Keratinocyte (primary cell): ENCODE measurements at places on chromosomes 5 and 9. TPM values are rescaled to one million over a fixed set of nuclear protein-coding genes. Genes with fewer than 3 reads are reported as not detected.
A peak's percentile ranks its signal among the peaks of the same experiment; 100 is the strongest.

- H3K27ac ChIP-seq: no peak overlapping the region
- H3K4me3 ChIP-seq: no peak overlapping the region
- DNase-seq: no peak
- H3K4me1 ChIP-seq: no peaks in the 10 kb centered on the region
- no peaks in the 10 kb centered on the region for H3K27me3 ChIP-seq
These were observed 6.1 kb downstream of the GARIN3 start for GRCh38 chr5:157160001-157160400.

- H3K27me3 ChIP-seq: no peaks in the 10 kb centered on the region
- H3K36me3 ChIP-seq: peaks cover 16% of the 10 kb centered on the region
- H3K27ac ChIP-seq: no peak overlapping the region
- DNase-seq: no peak
These were observed 21.6 kb downstream of the ANKS6 start for GRCh38 chr9:98774746-98775145.

DNA sequence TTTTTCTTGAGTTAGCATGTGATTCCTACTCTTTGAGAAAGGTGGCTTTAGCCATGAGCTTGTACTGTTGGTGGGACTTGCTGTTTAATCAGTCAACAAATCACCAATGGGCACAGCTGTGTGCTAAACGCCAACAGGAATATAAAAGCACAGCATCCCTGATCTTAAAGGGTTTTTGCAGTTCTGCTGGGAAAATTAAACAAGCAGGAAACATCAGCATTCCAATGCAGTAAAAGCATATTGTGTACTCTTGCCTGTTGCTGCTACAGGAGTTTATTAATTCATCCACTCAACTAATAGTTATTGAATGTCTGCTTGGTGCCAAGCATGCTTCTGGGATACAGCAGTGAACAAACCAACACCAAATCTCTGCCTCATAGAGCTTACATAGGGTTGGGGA is 27.4 kb upstream of the F2RL1 start:
- peak overlapping the region; percentile 96 for H3K27ac ChIP-seq
- H3K27me3 ChIP-seq: no peaks in the 10 kb centered on the region
- no peaks in the 10 kb centered on the region for H3K36me3 ChIP-seq
- H3K4me1 ChIP-seq: peaks cover 33% of the 10 kb centered on the region
- H3K4me3 ChIP-seq: no peak overlapping the region

DNA sequence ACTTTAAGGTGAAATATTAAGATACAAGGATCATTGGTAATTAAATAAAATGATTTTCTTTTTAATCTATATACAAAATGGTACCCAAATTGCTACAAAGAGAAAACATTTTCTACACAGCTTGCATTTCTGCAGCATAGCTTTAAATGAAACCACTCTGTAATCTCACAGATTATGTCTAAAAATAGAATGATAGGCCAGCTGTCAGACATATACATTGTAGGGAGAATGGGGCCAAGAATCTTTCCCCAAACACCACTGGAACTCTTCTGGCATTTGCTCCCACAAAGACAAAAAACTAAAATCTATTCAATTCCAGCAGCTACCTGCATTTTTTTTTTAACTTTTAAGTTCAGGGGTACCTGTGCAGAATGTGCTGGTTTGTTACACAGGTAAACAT is 124.1 kb upstream of the NR5A1 start:
- H3K36me3 ChIP-seq: no peaks in the 10 kb centered on the region
- H3K4me3 ChIP-seq: no peak overlapping the region
- no peak for DNase-seq
- H3K4me1 ChIP-seq: no peaks in the 10 kb centered on the region
- no peaks in the 10 kb centered on the region for H3K27me3 ChIP-seq

DNA sequence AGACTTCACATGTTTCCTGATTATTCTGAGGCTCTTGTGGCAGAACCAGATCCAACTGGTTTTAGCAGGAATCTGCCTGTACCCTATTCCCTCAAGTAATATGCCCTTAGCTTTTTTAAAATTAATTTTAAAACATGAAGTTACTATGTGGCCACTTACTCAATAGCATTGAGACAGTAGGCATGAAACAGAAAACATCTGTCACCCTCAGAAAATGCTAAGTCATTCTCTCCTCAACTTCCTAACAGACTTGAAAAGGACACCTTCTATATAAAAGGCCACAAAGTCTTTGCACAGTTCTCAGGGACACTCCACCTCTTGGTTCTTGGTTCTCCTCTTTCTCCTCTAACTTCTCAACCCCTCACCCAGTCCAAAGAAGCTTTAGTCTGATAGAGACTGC is 277.8 kb downstream of the RAB3C start:
- no peak overlapping the region for H3K27ac ChIP-seq
- DNase-seq: no peak
- no peaks in the 10 kb centered on the region for H3K4me1 ChIP-seq
- no peaks in the 10 kb centered on the region for H3K36me3 ChIP-seq

GRCh38 chr9:124771867-124772679 is 962 bp upstream of the NR6A1 start:
- peaks cover 9% of the 10 kb centered on the region for H3K27me3 ChIP-seq
- H3K4me3 ChIP-seq: peak overlapping the region; percentile 79
- no peaks in the 10 kb centered on the region for H3K36me3 ChIP-seq
- DNase-seq: no peak
- H3K4me1 ChIP-seq: peaks cover 9% of the 10 kb centered on the region
- H3K27ac ChIP-seq: peak overlapping the region; percentile 86

DNA sequence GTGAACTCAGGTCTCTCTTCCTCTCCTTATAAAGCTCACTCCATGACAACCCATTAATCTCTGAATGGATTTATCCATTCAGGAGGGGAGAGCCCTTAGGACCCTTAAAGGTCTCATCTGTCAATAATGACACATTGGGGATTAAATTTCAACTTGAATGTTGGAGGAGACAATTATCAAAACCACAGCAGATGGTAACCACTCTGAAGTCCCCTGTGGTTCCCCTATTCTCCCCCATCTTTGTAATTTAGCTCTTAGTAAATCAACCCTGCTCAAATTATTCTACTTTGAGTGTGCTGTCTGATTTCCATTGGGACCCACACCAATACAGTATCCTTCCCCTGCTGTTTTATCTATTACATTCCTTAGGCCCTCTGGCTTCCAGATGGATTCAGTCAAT is 72.0 kb upstream of the RAI14 start:
- H3K27ac ChIP-seq: no peak overlapping the region
- no peak for DNase-seq
- no peak overlapping the region for H3K4me3 ChIP-seq
- no peaks in the 10 kb centered on the region for H3K36me3 ChIP-seq
- H3K27me3 ChIP-seq: no peaks in the 10 kb centered on the region
- peaks cover 35% of the 10 kb centered on the region for H3K4me1 ChIP-seq

DNA sequence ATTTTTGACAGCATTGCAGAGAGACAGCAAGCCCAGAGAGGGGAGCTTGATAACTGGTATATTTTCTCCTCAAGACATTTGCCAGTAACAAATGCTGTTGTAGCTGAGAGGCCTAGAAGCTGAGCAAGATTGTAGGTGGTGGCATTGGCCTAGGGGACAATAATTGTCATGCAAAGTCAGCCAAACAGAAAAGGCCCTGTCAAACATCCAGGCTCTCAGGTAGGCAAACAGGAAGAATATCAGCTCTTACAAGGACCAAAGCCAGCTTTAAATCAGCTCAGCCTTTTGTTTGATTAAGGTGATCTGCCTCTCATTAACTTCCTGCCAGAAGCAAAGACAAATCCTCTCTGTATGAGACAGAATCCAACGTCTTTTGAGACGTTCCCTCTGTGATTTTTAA is 29.7 kb upstream of the BARX1 start:
- H3K4me1 ChIP-seq: no peaks in the 10 kb centered on the region
- no peak for DNase-seq
- peaks cover 3% of the 10 kb centered on the region for H3K27me3 ChIP-seq
- no peaks in the 10 kb centered on the region for H3K36me3 ChIP-seq
- no peak overlapping the region for H3K4me3 ChIP-seq

- peak within 1 kb of the TSS; percentile 16 for H3K27ac ChIP-seq
- peaks cover 21% of the 10 kb centered on the region for H3K4me1 ChIP-seq
- no peaks in the 10 kb centered on the region for H3K27me3 ChIP-seq
- H3K36me3 ChIP-seq: no peaks in the 10 kb centered on the region
These were observed at the start of gene ANKDD1B for GRCh38 chr5:75611311-75612225. TSS of gene ANKDD1B (plus strand) at chr5:75611453. CDS start at chr5:75611635, 182 bp downstream.

DNA sequence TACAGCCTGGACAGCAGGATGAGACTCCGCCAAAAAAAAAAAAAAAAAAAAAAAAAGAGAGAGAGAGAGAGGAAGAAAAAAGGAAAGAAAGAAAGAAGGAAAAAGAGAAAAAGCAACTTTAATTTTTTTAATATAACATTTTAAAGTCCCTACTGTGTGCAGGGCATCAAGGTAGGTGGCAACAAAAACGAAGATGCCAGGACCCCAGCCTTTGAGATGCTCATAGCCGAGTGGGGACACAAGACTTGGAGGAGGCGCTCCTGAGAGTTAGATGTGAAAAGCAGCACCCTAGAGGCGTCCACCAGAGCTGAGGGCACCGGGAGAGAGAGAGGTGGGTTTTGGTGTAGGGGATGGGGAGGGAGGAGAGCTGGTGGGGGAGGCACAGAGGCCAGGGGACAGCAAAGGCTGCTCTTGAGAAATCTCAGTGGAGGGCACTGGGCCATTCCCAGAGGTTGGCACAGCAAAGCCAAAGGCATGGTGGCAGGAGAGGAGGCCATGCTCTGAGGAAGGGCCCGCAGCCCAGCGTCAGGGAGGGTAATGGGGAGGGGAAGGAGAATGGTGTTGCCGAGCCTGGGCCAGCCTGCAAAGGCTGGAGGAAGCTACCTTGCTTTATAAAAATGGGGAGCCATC is 135.6 kb downstream of the C9orf50 start:
- no peak overlapping the region for H3K4me3 ChIP-seq
- no peak for DNase-seq
- H3K27me3 ChIP-seq: no peaks in the 10 kb centered on the region
- H3K27ac ChIP-seq: no peak overlapping the region
- H3K36me3 ChIP-seq: no peaks in the 10 kb centered on the region
- H3K4me1 ChIP-seq: peaks cover 55% of the 10 kb centered on the region

The CER1 gene
- not detected in 3 replicates for polyA plus RNA-seq

The OR5C1 gene
- not detected in 3 replicates for polyA plus RNA-seq

The IFNA1 gene
- not detected in 3 replicates for polyA plus RNA-seq
